ENCODE measurements at places on chromosomes 2 and 18. TPM values are rescaled to one million over a fixed set of nuclear protein-coding genes. Genes with fewer than 3 reads are reported as not detected.

AP1S3 gene
- total RNA-seq: 1.8 TPM

YES1 gene
- total RNA-seq: 91.6 TPM

KIAA2012 gene
- not detected for total RNA-seq

PPP1R7 gene
- total RNA-seq: 44.6 TPM

CACNB4 gene
- total RNA-seq: 0.11 TPM

CAD gene
- total RNA-seq: 23.9 TPM

SKOR2 gene
- not detected for total RNA-seq

SLC9A4 gene
- not detected for total RNA-seq

SULT1C3 gene
- total RNA-seq: not detected

ST8SIA5 gene
- 0.13 TPM for total RNA-seq

ZDBF2 gene
- 10.2 TPM for total RNA-seq

UGT1A7 gene
- not detected for total RNA-seq

GRCh38 chr2:47334356-47335136, 68.4 kb upstream of the MSH2 start:
- no peak for DNase-seq

DNA sequence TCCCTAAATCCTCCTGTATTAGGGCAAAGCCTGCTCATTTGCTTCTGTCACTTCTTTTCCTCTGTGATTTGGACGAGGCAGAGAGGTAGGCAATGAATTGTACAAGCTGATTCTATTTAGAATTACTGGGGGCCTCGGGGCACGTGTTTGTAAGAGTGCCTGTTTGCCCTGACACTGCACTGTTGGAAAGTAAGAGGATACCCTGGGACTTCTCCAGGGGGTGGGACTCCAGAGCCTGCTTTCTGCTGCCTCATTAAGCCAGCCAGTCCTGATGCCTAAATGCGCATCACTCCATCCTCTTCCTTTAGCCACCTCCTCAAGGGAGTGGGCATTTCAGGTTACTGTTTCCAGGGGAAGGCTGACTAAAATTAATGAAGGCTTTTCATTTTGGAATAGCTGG, 134.3 kb downstream of the TDRD15 start:
- no peak for DNase-seq

DNA sequence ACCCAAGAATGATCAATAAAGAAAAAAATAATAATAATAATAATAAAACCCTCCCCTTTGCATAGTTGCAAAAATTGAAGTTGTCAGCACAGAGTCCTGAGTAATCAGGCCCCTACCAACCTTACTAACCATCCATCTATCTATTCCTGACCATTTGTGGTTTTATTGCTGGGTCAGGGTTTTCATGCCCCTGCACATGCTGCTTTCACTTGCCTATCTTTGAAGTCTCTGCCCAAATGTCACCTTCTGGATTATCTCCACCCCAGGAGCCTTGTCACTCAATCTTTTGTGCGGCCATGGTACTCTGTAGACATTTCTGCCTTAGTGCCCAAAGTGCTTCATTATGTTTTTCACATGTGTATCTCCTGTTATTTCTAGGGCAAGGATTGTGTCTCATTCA, 35.1 kb downstream of the SLC30A6 start:
- DNase-seq: no peak

DNA sequence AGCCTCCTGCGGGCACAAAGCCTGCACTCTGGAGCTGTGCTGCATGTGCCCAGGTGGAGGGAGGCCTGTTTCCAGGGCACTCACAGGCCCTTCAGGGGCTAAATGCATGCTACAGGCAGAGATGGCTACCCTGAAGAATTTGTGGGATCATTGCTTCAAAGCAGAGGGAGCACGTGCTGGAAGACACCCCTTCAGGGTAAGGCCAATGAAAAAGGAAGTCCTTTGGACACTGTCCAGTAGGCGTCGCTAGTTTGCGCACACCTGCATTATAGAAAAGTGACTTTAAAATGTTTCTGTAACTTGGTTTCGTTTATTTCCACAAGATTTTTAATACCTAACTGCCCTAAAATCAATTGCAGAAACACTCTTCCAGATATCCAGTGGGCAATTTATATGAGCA, 325.3 kb downstream of the ZNF516 start:
- no peak for DNase-seq

- no peak for DNase-seq
Observed at GRCh38 chr18:59075923-59076322, 63.8 kb upstream of the SEC11C start.

DNA sequence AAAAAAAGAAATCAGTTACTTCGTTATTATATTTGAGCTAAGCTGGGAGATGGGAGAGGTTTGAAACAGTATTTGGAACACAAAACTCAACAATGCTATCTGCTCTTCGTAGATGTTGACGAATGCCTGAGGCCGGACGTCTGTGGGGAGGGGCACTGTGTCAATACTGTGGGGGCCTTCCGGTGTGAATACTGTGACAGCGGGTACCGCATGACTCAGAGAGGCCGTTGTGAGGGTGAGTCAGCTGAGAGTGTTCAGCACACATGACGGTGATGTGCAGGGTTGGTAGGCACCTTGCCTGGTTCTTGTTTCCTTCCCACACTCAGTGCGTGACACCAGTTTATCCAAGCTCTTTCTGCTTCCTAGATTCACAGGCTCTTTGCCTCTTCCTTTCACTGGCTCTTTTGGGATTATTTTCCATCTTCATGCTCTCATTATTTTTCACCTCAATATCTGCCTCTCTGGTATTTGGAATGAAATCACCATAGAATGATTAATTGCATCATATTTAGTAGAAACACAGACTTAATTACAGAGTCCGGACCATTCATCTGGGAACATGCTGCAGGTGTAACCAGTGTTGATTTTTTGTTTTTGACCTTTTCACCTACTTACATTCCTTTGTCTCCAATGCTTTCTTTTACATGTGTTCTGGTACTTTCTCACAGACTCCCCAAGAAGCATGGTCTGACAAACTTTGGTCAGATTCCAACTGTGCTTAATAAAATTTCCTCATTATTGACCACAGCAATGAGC, 200.6 kb upstream of the RASGRP3 start:
- DNase-seq: peak; percentile 99

- DNase-seq: peak; percentile 61
Observed at GRCh38 chr2:12675352-12675795, 41.4 kb upstream of the TRIB2 start.

DNA sequence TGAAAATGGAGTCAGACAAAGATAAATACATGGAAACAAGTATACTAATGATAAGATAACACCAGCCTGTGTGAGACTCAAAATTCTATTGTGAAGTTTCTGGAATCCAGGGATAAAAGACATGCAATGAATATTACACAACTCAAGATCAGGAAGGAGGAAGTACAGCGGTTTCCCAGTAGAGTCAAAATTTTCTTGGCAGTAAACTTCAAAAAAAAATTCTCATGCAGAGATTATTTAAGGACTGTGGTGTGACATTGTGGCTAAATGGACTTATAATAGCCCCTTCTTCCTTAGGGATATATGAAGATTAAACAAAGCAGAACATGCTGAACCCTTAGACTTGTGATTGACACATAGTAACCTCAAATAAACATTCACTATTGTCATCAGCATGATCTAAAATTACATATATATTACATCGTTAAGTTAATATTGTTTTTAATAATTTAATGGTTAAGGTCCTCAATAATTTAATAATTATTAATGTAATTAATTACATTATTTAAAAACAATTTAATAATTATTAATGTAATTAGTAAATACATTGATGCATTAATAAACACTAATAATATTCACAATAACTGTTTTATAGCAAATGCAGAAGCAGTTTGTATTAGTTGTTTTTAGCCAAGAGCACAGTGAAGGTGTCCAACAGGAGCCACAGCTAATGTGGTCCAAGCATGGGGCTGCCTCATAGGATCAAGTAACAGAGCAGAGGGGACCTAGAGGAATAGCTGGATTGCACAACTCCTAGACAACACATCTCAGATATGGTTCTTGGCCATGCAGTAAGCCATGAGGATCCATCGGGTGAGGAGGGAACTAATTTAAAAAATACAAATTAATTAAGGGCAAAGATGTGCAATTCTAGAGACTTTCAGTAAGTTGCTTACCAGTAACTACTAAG, 77.3 kb downstream of the POLE4 start:
- peak; percentile 23 for DNase-seq

- no peak for DNase-seq
Observed at GRCh38 chr18:79533146-79533545, 137.4 kb downstream of the NFATC1 start.

- no peak for DNase-seq
Observed at GRCh38 chr18:13893418-13893760, 21.9 kb downstream of the MC2R start.

DNA sequence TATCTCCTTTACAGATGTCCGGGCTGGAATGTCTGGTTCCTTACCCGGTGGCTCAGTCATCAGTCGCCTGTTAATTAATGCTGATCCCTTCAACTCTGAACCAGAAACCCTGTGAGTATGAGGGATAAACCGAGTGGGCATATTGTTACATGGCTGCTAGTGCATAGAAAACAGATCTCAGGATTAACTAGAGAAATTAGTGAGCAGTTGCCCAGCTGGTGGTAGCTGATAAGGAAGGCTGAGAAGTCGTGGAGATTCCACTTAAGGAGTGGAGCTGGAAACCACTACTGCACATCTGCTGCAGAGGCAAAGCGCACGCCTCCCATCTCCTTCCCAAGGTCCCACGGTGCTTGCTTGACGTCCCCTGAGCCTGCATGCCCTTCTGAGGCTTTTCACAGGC, 97.7 kb downstream of the DGKD start:
- no peak for DNase-seq

DNA sequence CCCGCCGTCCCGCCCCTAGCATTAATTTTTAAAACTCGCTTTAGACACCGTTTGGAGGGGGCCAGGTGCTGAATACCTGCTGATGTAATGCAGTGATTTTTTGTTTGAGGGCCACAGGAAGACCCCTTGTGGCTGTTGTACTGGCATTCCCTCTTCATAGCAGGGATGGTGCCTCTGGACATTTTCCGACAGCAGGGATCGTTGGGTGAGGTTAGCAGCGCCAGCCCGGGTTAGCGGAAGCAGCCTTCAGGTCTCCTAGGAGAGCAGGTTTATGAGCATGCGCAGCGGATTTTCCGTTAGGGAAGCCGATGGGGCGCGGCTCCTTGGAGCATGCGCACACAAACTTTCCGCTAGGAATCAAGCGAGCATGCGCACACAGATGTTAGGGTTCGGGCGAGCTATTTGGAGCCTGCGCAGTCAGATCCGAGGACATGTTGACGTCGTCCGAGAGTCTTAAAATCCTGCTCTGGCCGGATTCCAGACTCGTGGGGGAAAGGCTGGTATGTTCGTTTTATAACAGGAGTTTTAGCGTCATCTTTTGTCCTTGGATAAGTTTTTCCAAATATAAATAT, 17.2 kb upstream of the C2orf74 start:
- DNase-seq: peak; percentile 99

- no peak for DNase-seq
Observed at GRCh38 chr2:216527600-216527999, 29.0 kb downstream of the RPL37A start.

GRCh38 chr2:8281234-8281633, 400.6 kb upstream of the ID2 start:
- no peak for DNase-seq

DNA sequence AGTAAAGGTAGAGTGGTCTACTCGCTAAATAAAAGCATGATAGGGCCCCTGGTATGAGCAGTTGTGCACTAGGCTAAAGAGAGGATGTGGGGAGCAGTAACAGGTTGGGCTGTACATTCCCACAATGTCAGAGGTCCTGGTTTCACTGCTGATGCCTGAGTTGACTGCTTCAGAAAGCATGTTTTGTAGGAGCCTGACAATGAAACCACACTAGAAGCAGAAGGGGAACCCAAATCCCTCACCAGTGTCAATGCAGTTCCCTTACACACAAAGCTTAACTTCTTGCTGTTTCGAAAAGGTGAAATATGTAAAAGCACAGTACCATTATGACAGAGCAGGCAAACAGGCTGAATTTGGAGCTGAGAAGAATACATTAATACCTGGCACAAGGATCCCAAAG, 291.7 kb upstream of the KYNU start:
- DNase-seq: no peak

DNA sequence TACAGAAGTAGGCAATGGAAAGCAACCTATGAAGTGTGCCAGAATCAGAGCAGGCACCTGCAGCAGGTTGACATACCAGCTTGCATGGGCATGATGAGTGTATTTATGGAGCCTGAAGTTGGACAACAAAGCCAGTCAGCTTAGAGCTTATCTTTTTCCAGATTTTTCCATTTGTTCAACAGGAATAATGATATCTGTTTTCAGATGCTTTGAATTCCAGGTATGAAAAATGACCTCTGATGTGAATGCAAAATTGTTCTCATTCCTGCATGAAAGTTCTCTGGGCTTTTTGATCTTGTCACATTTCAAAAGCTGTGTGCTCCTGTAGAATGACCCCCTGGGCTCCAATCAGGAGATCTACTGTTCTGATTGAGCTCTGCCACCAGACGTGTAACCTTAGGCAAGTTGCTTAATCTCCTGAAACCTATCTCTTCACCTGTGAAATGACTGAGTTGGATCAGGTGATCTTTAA, 38.2 kb upstream of the VIT start:
- DNase-seq: no peak

- no peak for DNase-seq
Observed at GRCh38 chr2:206708286-206708685, 9.9 kb downstream of the DYTN start.

DNA sequence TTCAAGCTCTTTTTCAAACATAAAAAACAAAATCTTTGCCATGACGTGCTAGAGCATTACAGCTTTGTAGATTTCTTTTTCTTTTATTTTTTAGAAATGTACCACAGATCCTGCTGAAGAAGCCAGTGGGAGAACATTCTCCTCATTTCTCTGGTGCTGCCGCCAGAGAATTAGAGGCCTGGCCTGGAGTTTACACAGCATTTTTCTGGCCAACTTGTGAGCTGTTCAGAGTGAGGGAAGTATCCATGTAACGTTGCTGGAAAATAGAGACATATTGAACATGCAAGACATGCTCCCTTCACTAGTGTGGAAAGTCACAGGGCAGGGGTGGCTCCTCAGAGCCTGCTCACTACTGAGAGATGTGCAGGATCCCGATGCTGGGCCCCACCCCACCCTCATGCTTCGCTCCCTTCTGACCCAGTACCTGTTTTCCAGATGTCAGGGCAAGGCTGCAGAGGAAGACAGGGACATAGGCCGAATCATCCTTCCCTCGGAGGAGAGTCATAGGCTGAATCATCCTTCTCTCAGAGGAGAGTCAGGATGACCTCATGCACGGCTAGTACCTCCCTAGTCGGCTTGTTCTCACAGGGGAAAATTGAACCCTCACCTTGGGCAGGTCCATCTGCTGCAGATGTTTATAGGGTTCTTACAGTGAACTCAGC, 298.5 kb downstream of the INSIG2 start:
- DNase-seq: peak; percentile 98

- DNase-seq: no peak
Observed at GRCh38 chr2:168567836-168568235, 111.8 kb downstream of the CERS6 start.

- DNase-seq: no peak
Observed at GRCh38 chr2:119439574-119440500, 8.2 kb downstream of the TMEM37 start.

GRCh38 chr2:197558393-197558792, 42.5 kb downstream of the MOB4 start:
- DNase-seq: no peak

- DNase-seq: no peak
Observed at GRCh38 chr2:101197814-101198213, 46.6 kb upstream of the TBC1D8 start.

GRCh38 chr2:229456091-229456490, 185.0 kb upstream of the PID1 start:
- no peak for DNase-seq
